ENCODE measurements at places on chromosomes 3 and 15. TPM values are rescaled to one million over a fixed set of nuclear protein-coding genes. Genes with fewer than 3 reads are reported as not detected.

DNA sequence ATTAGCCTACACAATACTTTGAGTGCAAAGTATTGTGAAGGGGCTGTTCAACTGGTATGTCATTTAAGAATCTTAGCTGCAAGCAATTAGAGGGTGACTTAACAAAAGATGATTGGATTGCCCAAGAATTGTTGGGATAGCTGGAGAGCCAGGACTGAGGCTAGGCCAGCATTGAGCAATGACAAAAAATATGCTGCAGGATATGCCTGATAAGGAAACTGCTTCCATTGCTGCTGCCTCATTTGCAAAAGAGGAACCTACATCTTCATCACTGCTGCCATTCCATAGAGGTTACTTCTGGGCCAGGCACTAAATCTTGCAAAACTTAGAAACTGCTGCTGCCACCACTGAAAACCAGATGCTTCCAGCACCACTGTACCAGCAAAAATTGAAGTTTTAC is 108.0 kb upstream of the TBC1D5 start:
- DNase-seq, result no peak
- H3K36me3 ChIP-seq, result no peaks in the 10 kb centered on the region
- no peaks in the 10 kb centered on the region for H3K4me1 ChIP-seq

GRCh38 chr3:43994657-43995546 is 246.8 kb upstream of the TOPAZ1 start:
- no peak overlapping the region for H3K27ac ChIP-seq
- DNase-seq, result no peak
- H3K4me1 ChIP-seq, result no peaks in the 10 kb centered on the region
- H3K4me3 ChIP-seq, result peak overlapping the region; percentile 42
- H3K36me3 ChIP-seq, result no peaks in the 10 kb centered on the region
- no peaks in the 10 kb centered on the region for H3K27me3 ChIP-seq

DNA sequence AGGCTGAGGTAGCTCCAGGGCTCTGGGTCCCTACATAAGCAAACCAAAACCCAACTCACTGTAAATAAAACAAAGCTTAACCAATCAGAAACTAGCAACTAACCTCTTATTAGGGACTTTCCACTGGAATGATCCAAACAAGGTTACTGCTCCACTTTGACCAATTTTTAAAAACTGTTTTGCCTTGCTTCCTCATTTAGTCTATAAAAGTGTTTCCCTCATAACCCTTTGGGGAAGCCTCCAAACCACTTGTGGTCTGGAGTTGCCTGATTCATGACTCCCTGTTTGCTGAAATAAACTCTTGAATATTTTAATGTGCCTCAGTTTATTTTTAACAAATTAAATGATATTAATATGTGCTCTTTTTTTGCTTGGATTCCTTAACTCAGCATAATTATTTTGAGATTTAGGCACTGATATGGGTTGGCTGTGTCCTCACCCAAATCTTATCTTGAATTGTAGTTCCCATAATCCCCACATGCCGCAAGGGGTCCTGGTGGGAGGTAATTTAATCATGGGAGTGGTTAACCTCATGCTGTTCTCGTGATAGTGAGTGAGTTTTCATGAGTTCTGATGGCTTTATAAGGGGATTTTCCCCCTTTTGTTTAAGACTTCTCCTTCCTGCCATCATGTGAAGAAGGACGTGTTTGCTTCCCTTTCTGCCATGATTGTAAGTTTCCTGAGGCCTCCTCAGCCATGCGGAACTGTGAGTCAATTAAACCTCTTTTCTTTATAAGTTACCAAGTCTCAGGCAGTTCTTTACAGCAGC is 90.6 kb downstream of the CD200R1L start:
- no peak overlapping the region for H3K27ac ChIP-seq
- H3K4me1 ChIP-seq, result no peaks in the 10 kb centered on the region
- no peak for DNase-seq
- H3K36me3 ChIP-seq, result no peaks in the 10 kb centered on the region
- no peaks in the 10 kb centered on the region for H3K27me3 ChIP-seq

GRCh38 chr15:69660658-69661405 is 208.2 kb downstream of the RPLP1 start:
- no peaks in the 10 kb centered on the region for H3K36me3 ChIP-seq
- no peak overlapping the region for H3K27ac ChIP-seq
- no peaks in the 10 kb centered on the region for H3K4me1 ChIP-seq
- H3K4me3 ChIP-seq, result no peak overlapping the region
- no peak for DNase-seq

DNA sequence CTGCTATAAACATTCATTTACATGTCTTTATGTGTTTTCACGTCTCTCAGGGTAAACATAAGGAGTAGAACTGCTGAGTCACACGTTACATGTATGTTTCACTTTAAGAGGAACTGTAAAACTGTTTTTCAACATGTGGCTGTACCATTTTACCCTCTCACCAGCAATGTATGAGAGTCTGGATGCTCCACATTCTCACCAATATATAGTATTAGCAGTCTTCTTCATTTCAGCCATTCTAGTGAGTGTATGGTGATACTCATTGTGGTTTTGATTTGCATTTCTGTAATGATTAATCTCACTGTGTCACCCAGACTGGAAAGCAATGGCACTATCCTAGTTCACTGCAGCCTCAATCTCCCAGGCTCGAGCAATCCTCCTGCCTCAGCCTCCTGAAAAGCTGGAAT is 37.1 kb downstream of the PHC3 start:
- no peak overlapping the region for H3K27ac ChIP-seq
- H3K4me1 ChIP-seq, result peaks cover 7% of the 10 kb centered on the region
- no peak for DNase-seq
- H3K4me3 ChIP-seq, result no peak overlapping the region

DNA sequence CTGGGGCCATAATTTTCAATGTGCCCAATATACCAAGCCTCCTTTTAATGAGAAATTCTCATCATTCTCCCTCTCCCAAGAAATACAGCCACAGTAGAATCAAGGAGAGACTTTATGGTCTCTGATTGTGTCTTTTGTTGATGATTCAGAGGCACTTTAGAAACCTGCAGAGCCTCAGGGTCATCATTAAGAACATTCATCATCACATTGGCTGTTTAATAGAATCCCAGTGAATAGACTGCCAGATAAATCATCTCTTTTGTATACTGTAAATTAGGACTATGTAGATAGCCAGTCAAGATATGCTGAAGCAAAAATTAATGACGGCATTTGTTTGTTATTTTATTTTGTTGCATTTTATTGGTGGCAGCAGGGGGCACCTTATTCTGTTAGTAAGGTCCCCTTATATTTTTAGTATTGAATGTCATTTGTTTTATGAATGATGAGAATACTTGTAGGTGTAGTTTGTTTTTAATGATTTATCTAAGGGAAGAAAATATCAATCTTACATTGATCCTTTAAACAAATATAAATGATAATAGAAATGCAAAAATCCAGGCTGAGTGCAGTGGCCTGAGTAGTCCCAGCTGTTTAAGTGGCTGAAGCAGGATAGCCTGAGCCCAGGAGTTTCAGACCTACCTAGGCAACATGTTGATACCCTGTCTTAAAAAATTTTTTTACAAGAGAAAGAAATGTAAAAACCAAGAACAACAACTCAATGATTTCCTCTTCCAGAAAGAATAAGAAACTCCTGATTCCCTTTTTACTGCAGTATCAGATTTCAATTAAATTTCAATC is 138.8 kb downstream of the ZBBX start:
- no peak overlapping the region for H3K4me3 ChIP-seq
- no peak for DNase-seq
- H3K27me3 ChIP-seq, result no peaks in the 10 kb centered on the region
- no peaks in the 10 kb centered on the region for H3K36me3 ChIP-seq
- no peak overlapping the region for H3K27ac ChIP-seq

DNA sequence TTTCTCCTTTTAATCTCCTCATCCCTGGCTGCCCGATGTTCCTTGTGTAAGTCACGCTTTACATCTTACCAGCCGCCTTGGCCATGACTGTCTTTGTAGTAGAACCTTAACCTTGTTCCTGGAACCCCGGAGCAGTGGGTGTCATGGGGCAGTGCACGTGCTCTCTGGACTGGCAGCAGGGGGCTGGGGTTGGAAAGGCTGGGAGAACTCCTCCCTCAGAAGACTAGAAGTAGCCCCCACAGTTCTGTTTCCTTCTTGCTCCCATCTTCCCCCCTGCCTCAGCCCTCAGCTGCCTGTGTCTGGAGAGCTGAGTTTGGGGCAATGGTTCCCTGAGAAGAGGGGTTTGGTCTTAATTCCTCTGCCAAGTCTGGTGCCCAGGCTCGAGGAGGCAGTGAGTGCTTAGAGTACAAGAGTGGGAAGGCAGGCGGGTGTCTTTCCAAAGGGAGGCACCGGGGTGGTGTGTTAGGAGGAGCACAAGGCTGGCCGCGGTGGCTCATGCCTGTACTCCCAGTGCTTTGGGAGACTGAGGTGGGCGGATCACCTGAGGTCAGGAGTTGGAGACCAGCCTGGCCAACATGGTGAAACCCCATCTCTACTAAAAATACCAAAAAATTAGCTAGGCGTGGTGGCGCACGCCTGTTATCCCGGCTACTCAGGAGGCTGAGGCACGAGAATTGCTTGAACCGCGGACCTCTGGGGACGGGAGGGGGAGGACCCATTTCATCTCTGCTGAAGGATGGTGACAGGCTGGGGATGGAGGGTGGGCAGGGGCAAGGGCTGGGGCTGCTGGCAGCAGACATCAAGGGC is 100.4 kb downstream of the VGLL4 start:
- H3K27ac ChIP-seq, result no peak overlapping the region
- no peaks in the 10 kb centered on the region for H3K27me3 ChIP-seq
- no peak overlapping the region for H3K4me3 ChIP-seq
- peaks cover 15% of the 10 kb centered on the region for H3K36me3 ChIP-seq

DNA sequence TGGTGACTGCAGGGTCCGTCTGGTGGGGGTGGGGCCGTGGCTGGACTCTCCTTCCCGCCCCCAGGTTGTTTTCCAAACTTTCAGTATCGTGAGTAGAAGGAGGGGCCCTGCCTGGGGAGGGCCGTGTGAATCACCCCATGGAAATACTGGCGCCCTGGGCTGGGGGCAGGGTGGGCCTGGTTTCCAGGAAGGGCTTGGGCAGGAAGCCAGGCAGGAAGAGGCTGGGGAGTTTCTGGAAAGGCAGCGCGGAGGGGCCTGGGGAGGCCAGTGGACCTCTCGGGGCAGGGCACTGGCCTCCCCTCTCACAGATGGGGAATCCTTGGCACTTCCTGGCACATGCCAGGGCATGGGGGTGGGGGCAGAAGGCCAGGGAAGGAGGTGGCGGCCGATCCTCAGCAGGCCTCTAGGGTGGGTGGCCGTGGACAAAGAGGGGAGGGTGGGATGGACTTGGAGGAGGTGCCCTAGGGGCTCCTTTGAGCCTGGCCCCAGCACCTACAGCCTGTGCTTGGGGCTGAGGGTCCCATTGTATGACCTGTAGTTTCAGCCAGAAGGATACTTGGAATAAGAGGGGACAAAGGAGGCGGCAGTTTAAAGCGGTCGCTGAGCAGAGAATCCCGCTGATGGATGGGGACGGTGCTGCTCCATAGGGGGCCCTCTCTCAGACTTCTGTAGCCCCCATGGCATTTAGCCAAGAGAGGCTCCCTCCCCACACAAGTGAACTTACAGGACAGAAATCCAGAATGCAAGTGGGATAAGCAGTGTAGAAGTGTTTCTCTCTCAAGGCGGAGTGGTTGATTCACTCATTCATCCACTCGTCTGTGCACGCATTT is 56.5 kb upstream of the GATA2 start:
- H3K4me3 ChIP-seq, result no peak overlapping the region
- no peaks in the 10 kb centered on the region for H3K36me3 ChIP-seq
- no peak for DNase-seq
- H3K4me1 ChIP-seq, result no peaks in the 10 kb centered on the region
- H3K27me3 ChIP-seq, result peaks cover 4% of the 10 kb centered on the region

DNA sequence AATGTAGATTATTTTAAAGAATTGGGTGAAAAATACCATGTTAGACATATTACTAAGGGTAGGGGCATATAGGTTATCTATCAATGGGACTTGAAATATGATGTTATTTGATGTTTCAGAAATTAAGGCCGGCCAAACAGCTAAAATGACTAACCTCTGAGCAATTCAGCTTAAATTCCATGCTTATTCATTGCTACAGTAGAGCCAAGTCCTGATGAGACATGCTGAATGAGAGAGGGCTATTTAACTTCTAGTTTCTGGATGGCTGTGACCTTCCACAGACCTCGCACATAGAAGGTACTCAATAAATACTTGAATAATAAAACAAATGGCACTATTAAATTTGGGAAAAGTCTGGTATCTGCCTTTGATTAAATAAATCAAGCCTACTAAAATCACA is 175.6 kb upstream of the WNT5A start:
- H3K36me3 ChIP-seq, result no peaks in the 10 kb centered on the region
- no peaks in the 10 kb centered on the region for H3K27me3 ChIP-seq
- no peaks in the 10 kb centered on the region for H3K4me1 ChIP-seq
- no peak for DNase-seq
- H3K4me3 ChIP-seq, result no peak overlapping the region
- H3K27ac ChIP-seq, result no peak overlapping the region

DNA sequence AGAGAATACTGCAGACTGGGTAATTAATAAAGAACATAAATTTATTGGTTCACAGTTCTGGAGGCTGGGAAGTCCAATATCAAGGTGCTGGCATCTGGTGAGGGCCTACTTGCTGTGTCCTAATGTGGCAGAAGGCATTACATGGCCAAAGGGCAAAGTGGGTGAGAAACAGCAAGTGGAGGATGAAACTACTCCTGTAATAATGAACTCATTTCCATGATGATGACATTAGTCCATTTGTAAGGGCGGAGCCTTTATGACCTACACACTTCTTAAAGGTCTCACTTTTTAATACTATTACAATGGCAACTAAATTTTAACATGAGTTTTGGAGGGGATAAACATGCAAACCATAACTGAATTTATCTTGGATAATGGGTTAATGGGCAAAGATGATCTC is 139.6 kb upstream of the SGO1 start:
- H3K36me3 ChIP-seq, result no peaks in the 10 kb centered on the region
- H3K27ac ChIP-seq, result no peak overlapping the region
- H3K27me3 ChIP-seq, result no peaks in the 10 kb centered on the region
- no peak for DNase-seq
- H3K4me3 ChIP-seq, result no peak overlapping the region
- H3K4me1 ChIP-seq, result no peaks in the 10 kb centered on the region

DNA sequence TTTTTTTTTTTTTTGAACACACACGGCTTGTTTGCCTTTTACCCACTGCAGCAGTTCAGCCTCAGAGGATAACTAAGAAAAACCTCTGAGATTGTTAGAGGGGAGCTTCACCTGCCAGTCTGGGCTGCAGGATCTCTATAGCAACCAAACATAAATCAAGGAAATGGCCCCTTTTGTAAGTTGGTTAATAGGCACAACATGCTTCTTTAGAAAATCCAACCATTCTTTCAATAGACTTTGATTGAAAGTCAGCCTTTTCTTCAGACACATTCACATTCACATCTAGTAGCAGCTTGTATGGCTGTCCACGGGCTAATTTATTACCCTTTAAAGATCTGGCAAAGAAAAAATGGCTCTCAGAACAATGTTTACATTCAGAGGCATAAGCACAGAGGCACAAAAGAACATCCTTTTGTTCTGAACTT is 136.6 kb upstream of the RARB start:
- no peaks in the 10 kb centered on the region for H3K4me1 ChIP-seq
- no peak overlapping the region for H3K27ac ChIP-seq
- no peaks in the 10 kb centered on the region for H3K36me3 ChIP-seq
- no peak for DNase-seq
- no peak overlapping the region for H3K4me3 ChIP-seq
- no peaks in the 10 kb centered on the region for H3K27me3 ChIP-seq

GRCh38 chr3:24437326-24437725 is 57.3 kb downstream of the THRB start:
- no peak overlapping the region for H3K27ac ChIP-seq
- H3K4me3 ChIP-seq, result no peak overlapping the region
- no peak for DNase-seq
- H3K27me3 ChIP-seq, result no peaks in the 10 kb centered on the region

GRCh38 chr15:99202176-99202552 is 47.2 kb downstream of the TTC23 start:
- no peak for DNase-seq
- no peaks in the 10 kb centered on the region for H3K27me3 ChIP-seq
- H3K27ac ChIP-seq, result peak overlapping the region; percentile 32

The TFDP2 gene
- total RNA-seq, result 82.3 TPM

The SLC24A5 gene
- 0.20 TPM for total RNA-seq

The CA12 gene
- total RNA-seq, result 0.42 TPM

The TMIE gene
- not detected for total RNA-seq

Measured in tibial nerve (tissue), 4 donors.